ENCODE measurements at places on chromosomes 7 and 10.

GRCh38 chr7:46446151-46446550 is 525.1 kb upstream of the IGFBP3 start:
- DNase-seq = no peak

GRCh38 chr7:3771906-3772305 is 470.9 kb downstream of the SDK1 start:
- no peak for DNase-seq

- no peak for DNase-seq
Measured at GRCh38 chr7:85764034-85764433, 577.2 kb upstream of the SEMA3D start.

GRCh38 chr7:111038185-111038584 is 52.7 kb upstream of the LRRN3 start:
- DNase-seq = no peak

GRCh38 chr7:104838537-104839299 is 175.3 kb upstream of the KMT2E start:
- no peak for DNase-seq

- DNase-seq = no peak
Measured at GRCh38 chr10:12587451-12587888, 238.1 kb downstream of the CAMK1D start.

GRCh38 chr10:103736044-103736443 is 119.3 kb downstream of the SH3PXD2A start:
- no peak for DNase-seq

DNA sequence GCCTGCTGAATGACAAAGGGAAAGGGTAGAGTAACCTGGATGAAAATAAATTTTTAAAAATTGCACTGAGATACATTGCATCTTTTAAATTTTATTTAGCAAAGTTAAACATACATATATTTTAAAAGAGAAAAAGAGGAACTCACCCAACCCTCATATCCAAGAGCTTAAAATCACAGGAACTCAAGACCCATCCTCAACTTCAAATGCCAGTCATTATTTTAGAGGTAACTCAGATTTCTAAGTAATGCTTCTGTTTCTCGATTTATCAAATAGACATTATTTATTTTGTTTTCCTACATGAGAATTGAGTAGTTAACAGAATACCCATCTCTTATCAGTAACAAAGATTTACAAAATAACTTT is 32.4 kb upstream of the KMT2E start:
- DNase-seq = no peak

DNA sequence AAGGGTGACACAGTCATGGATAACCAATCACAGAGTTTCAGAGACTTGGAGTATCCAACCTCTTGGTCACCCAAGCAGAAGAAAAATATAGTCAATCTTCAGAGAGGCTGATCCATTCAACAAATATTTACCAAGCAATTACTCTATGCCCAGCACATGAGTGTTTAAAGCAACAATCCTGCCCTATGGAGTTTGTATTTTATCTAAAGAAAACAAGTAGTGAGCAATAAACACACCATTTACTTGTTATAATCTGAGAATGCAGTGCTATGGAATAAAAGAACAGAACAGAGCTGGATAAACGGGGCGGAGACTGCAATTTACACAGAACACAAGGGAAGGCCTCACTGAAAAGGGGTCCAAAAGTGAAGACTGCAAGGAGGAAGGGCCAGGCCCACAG is 63.8 kb downstream of the GRB10 start:
- no peak for DNase-seq

DNA sequence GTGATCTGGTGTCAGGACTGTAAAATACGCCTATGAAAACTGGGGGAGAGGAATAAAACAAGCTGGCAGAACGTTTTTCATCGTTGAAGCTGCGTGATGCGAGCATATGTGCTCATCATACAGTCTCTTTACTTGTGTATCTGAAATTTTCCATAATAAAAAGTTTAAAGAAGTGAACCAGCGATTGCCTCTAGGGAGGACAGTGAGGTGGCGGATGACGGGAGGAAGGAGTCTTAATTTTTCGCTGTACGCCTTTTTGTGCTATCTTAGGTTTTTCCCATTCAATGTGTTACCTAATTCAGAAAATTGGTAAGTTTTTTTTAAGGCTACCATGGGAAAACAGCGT is 891 bp upstream of the WAPL start:
- DNase-seq = no peak

GRCh38 chr7:20241911-20242261 is 24.7 kb upstream of the MACC1 start:
- no peak for DNase-seq

GRCh38 chr7:131166066-131166465 is 161.6 kb upstream of the MKLN1 start:
- no peak for DNase-seq

GRCh38 chr7:151632750-151633515 is 113.2 kb upstream of the RHEB start:
- no peak for DNase-seq

DNA sequence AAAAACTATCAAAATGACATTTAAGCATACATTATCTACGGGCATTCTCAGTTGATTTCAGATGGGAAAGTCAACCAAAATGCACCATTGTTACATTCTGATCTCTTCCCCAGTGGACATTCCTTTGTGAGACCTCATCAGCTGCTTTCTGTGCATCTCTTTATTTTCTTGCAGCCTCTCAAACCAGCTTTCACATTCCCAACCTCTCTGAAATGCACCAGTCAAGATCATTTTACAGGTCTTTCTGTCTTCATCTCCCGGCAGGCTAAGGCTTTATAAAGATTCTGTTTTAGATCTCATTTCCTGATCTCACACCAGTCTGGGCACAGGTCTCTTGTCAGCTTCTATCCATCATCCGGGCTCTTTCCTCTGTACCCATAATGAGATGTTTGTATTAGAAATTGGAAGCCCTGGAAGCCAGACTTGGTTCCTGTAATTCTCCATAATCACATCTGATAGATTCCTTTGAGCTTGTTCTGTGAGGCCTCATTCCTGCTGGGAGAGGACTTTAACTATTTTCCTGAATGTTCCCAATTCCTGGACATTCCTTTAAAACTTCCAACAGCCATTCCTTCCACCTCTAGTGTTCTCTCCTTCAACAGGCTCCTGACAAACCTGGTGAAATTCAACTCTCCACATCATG is 44.3 kb upstream of the ARL4A start:
- no peak for DNase-seq

GRCh38 chr10:22825841-22826240 is 102.0 kb upstream of the ARMC3 start:
- no peak for DNase-seq

DNA sequence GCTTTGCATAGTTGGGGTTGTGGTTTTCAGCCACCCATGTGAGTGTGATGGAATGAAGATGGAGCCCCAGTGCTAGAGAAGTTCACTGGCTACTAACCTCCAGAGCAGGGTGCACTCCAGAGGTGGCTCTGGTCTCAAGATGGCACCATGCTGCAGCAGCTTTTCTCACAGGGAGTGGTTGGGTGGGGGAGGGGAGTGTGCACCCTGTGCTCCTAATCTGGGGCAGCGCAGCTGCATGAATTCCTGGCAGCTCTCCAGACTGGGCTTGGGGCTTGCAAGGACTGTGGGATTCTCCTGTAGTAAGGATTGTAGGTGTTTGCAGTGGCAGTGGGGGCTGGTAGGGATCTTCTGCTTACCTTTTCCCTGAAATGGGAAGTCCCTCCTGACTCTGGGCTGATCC is 23.7 kb downstream of the PHTF2 start:
- no peak for DNase-seq

- DNase-seq = no peak
Measured at GRCh38 chr7:120056227-120056626, 216.7 kb upstream of the KCND2 start.

GRCh38 chr7:7408001-7408770 is 127.5 kb downstream of the COL28A1 start:
- no peak for DNase-seq

- DNase-seq = no peak
Measured at GRCh38 chr7:111732923-111733322, 170.6 kb upstream of the IMMP2L start.

GRCh38 chr10:76717141-76717540 is 920.5 kb downstream of the KCNMA1 start:
- no peak for DNase-seq

- no peak for DNase-seq
Measured at GRCh38 chr10:119782981-119783664, 57.3 kb downstream of the INPP5F start.

GRCh38 chr7:65459438-65459837 is 85.8 kb downstream of the ZNF92 start:
- no peak for DNase-seq

- no peak for DNase-seq
Measured at GRCh38 chr10:45470098-45471012, 96.3 kb downstream of the ALOX5 start.

GRCh38 chr10:75658036-75658435 is 226.6 kb downstream of the LRMDA start:
- DNase-seq = no peak

DNA sequence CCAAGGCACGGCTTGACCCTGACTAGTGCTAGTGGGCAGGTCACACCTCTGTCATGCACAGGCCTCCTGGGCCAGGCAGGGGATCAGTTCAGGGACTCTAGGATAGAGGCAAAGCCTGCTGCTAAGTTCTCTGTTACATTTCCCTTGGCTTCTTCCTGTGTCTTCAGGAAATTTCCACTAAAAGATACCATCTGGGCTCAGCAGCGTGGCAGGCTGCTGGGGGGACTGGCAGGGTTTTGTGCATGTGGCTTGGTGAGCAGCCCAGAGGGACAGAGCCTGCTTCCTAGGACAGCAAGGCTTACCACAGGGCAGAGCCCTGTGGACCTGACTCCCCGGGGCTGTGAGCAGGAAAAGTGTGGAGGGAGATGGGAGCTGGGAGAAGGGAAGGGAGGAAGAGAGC is 20.7 kb upstream of the ZNF32 start:
- DNase-seq = no peak

GRCh38 chr10:128883231-128884032 is 583.6 kb upstream of the MGMT start:
- DNase-seq = no peak

- DNase-seq = no peak
Measured at GRCh38 chr7:123047955-123048354, 52.5 kb upstream of the TAS2R16 start.

DNA sequence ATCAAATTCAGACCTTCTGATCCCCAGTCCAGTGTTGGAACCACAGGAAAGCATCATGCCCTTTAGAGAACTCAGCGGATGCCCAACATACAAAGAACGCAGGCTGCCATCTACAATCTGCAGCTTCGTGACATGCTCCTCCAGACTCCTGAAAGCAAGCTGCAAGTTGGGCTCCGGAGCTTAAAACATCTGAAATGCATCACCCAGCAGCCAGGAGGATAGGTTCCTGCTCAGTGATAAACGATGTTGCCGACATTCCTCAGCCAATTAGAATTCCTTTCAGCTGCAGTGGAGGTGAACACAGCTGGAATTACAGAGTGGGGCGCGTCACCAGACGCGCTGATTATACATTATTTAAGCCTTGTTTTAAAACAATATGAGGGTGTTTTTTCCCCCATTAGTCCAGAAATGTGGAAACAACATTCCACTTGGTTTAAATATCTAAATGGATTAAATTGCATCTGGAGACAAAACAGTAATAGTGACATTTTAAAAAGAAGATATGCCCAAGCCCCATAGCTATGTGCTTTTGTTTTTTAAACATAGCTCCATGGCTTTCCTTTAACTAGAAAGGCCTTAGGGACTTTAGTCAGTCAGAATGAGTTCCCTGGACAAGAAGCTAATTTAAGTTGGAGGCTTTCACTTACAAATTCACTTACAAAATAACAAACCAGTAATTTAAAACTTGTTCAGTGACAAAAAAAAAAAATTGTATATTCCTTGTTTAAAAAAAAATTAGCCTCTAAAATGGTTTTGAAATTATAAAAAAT is 6.3 kb downstream of the SMURF1 start:
- DNase-seq = no peak

DNA sequence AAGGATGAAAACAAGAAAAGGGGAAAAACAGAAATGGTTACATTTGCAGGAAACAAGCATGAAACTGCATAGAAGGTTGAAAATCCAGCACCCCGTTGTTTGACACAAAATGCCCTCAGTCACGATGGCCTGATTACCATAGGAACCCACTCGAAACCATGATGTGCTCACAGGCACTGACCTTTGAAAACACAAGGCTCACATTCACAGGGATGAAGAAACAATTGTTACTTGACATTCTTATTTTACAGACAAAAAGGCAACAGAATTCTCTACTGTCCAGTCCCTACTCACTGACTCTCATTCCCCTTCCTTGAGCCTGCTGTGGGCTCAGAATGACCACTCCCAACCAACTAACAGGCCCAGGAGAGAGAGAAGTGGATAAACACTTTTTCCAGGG is 131.4 kb upstream of the PDLIM1 start:
- DNase-seq = no peak

GRCh38 chr7:143886826-143887477 is 15.0 kb downstream of the TCAF1 start:
- DNase-seq = no peak

GRCh38 chr7:39683216-39683845 is 60.0 kb downstream of the RALA start:
- no peak for DNase-seq

DNA sequence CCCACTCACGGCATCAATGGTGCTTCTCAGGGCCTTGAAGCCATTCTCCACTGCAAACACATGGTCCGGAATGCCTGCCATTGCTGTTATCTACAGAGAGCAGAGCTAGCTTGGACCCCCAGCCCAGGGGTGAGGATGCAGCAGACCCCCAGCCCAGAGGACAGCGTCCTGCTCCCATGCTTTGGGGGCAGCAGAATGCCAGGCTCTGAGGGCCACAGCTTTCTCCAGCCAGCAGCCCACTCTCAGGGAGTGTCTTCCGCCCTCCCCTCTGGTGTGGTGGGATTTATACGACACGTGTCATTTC is 48.1 kb upstream of the MSMB start:
- no peak for DNase-seq

DNA sequence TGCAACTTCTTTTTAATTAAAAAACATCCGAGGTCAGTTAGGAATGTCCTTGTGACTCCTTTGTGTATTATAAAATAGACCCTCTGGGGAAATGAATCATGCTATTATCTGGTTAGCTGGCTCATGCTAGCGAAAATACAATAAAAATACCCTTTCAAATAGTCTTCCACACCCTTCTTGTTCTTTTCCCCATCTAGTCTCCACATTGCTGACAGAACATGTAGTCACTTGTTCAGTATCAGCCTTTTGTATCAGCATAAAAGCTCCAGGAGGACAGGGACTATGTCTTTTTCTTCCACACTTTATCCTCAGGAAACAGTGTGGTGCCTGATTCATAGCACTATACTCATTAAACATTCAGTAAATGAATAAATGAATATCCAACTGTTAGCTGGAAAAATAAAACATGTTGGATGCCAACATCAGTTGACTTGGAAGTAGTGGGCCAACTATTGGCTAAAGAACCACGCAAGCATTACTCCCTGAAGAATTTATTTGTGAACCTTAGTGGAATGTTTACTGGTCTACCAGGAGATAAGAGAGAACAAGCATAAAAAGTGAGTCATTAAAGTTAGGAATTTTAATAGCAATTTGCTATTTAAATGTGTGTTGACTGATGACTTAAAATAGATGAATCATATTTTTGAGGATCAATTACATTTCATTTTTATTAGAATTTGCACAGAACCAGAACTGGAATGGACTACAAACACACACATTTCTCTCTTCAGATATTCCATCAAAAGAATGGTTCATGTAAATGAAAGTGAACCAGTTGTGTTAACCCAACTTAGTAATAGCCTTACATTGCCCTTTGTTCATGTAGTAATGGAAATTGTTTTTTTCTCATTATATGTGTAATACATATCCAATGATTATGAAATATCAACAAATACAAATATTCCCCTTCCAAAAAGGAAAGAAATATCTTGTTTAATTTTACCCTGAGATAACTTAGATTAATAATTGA is 129.6 kb downstream of the DKK1 start:
- no peak for DNase-seq

Data from cortex of kidney (tissue), 1 donor.